Panc1 (cell line): ENCODE measurements at places on chromosomes 3 and 15. TPM values are rescaled to one million over a fixed set of nuclear protein-coding genes. Genes with fewer than 3 reads are reported as not detected.

HDDC3 gene
- 5.3 TPM for total RNA-seq

- no peaks in the 10 kb centered on the region for H3K4me1 ChIP-seq
- no peaks in the 10 kb centered on the region for H3K27me3 ChIP-seq
- no peak for DNase-seq
- no peak overlapping the region for H3K27ac ChIP-seq
Measured at GRCh38 chr15:35740761-35741160, 194.8 kb upstream of the DPH6 start.

DNA sequence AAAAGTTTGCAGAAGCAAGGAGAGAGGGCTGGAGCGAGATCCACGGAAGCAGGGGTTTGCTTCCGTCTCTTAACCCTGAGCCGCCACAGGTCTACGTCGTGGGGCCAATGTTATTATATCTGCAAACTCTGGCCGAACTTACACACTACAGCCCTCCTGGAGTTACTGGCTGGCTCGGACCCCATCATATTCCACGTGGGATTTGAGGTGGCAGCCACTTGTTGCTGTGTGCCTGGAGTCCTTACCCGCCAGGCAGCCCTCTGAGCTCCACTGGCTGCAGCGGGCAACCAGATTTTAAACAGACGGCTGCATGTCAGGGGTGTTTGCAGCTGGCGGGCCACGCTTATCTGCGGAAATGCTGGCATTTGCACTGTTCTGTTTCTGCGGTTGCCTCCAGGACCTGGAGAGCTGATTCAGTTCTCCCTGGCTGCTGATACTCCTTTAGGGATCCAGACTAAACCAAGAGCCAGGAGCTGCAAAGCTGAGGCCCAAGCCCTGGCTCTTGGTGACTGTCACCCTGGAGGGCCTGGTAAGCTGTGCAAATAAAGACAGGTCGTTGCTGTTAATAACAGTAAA is 34.7 kb downstream of the TM2D3 start:
- DNase-seq = no peak
- H3K4me1 ChIP-seq = peaks cover 10% of the 10 kb centered on the region
- H3K27ac ChIP-seq = no peak overlapping the region
- H3K36me3 ChIP-seq = no peaks in the 10 kb centered on the region
- no peaks in the 10 kb centered on the region for H3K27me3 ChIP-seq
- no peak overlapping the region for H3K4me3 ChIP-seq

DNA sequence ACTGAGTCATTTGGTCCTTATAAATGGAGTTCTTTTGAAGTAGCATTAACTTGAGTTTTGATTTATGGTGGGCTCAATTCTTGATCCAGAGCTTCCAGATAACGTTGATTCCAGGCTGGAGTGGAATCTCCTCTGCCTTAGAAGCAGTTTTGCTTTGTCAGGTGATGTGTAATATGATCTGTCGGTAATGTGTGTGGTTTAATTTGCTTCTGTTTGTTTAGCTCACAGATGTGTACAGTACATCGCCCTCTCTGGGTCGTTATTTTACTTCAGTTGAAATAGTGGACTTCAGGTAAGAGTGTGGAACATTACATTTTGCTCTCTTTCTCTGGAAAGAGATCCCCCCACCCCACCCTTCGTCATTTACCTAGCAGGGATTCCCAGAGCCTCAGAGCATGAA is 23.1 kb downstream of the C3orf52 start:
- H3K27ac ChIP-seq = no peak overlapping the region
- DNase-seq = no peak
- H3K4me1 ChIP-seq = no peaks in the 10 kb centered on the region

DNA sequence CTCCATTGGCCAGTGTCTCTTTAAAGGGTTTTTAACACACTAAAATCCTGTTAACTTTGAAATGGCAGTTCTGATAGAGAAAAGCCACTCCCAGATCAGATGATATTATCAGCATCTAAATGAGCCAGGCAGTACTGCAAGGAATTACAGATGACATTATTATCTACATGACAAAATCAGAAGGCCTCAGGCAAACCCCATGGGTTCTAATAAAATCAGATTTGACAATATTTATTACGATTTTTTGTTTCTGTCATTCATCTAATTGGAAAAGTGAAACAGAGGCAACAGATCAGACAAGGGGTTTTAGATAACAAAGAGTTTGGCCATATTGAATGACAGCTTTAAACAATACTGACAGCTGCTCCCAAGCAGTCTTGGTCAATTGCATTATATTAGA is 112.7 kb downstream of the FEZF2 start:
- no peaks in the 10 kb centered on the region for H3K4me1 ChIP-seq
- H3K36me3 ChIP-seq = no peaks in the 10 kb centered on the region
- no peak for DNase-seq
- H3K27ac ChIP-seq = no peak overlapping the region
- H3K27me3 ChIP-seq = no peaks in the 10 kb centered on the region
- no peak overlapping the region for H3K4me3 ChIP-seq
